Frontal cortex (tissue), 4 donors: ENCODE measurements at places on chromosomes 7 and 10. TPM values are rescaled to one million over a fixed set of nuclear protein-coding genes. Genes with fewer than 3 reads are reported as not detected.

The KCP gene
- total RNA-seq, result 0.41 TPM

- no peak for DNase-seq
Measured at GRCh38 chr10:28444031-28444430, 88.9 kb upstream of the WAC start.

The NPC1L1 gene
- not detected for total RNA-seq

DNA sequence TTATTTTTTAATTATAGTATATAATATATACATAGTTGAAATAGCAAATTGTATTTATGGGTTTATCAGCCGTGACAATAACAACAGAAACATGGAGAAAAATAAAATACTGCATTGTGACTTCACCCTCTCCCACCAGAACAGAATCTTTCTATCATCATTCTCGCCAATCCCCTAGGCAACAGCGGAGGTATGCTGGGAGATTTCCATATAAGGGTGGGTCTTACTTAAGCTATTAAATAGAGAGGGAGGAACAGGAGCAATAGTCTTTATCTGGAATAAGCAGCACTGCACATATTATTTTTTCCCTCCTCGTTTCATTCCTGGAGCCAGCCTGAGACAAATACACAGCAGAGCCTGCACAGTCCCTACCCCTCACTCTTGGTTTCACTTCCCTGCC is 1214.9 kb downstream of the XPNPEP1 start:
- DNase-seq, result no peak

GRCh38 chr7:156177422-156178055 is 365.3 kb upstream of the SHH start:
- no peak for DNase-seq

DNA sequence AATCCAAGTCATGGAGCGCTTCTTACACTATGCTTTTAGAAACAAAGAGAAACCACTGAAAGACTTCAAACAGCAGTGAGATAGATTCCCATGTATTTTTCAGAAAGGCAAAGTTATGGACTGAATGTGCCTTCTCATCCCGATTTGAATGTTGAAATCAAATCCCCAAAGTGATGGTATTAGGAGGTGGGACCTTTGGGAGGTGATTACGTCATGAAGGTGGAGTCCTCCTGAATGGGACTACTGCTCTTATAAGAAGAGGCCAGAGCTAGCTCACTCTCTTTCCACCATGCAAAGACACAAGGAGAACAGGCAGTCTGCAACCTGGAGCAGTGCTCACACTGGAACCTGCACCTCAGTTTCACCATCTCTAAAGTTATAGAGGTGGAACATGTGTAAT is 1279.8 kb downstream of the GATA3 start:
- DNase-seq, result no peak

The GRID1 gene
- 12.6 TPM for total RNA-seq

- DNase-seq, result no peak
Measured at GRCh38 chr10:47239211-47239610, 60.8 kb upstream of the GDF10 start.
